Activated CD4-positive, alpha-beta T cell treated with anti-CD3 and anti-CD28 coated beads, Interleukin-2, amount 50 U/mL, for 4 hours (primary cell): ENCODE measurements at places on chromosomes 2 and 18.

DNA sequence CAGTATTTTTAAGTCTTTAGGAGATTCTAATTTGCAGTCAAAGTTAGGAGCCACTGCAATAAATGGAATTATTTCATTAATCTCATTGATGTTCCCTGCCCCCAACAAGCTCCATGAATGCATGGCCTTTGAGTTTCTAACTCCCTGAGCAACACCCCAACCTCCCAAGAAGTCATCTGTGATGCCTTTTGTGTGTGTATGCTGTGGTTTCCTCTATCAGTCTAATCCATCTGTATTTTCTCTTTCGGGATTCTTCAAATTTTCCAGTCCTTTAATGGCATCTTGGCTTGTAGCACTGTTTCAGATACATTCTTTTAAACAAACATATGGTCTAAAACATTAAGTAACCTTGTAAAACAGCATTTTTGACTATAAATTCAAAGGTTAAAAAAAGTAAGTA, 16.8 kb downstream of the SERPINB10 start:
- DNase-seq: no peak

DNA sequence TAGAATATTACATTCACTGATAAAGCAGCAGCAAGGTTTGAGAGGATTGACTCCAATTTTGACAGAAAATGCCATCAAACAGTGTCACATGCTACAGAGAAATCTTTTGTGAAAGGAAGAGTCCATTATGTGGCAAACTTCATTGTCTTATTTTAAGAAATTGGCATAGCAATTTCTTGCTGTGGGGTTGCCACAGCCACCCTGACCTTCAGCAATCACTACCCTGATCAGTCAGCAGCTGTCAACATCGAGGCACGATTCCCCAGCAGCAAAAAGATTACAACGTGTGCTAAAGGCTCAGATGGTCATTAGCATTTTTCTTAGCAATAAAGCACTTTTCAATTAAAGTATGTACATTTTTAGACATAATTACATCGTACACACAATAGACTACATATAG, 74.7 kb downstream of the PRKCE start:
- DNase-seq: no peak

- no peak for DNase-seq
Observed at GRCh38 chr2:188869550-188869949, 104.6 kb upstream of the COL3A1 start.

DNA sequence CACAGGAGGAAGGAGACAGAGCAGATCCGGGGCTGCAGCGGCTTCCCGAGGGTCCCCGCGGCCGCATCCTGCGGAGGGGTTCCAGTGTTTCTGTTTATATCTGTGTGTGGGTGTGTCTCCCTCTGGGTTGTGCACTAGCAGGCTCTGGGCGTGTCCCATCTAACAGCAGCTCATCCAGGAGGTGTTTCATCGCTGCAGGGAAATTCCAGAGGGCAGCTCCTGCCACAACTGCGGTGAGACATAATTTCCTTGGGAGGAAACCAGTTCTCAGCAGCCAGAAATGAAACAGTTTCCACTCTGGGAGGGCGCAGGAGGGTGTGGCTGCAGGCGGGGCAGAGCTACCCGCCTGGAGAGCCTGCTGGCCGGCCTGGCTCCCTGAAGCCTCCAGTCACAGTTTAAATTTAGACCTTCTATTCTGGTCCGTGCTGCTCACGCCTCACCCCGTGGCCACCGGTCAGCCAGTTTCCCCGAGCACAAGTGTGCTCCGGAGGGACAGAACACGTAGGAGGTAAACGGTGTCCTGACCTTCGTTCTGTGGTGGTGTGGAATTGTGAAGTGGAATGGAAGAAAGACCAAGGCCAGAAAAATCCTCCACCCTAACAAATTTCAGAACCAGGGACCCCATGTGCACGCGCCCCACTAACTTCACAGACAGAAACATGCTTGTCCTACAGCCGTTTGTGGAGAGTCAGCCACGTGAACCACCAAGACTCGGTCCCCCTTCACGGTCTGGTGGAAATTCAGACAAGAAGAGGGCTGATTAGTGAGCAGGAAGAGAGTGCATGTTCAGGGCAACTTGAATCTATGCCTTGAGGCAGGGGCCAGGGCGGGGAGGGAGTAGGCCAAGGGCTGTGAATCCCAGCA, 50.2 kb downstream of the TEX44 start:
- DNase-seq: peak; percentile 64

DNA sequence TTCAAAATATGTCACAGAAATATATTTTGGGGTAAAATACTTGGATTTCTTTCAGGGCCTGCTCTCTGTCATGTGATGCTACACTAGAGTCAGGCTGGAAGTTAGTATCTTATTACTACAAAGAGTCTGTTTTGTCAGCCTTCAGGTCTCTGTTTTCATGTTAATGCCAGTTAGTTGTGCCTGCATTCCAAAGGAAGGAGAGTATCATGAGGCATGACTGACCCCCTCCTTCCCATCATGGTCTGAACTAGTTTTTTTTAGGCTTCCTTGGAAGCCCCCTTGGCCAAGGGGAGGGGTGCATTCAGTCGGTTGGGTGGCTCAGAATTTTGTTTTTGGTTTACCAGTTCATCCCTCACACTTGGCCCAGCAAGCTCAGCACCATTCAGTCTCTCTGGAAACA, 318.0 kb downstream of the ALK start:
- DNase-seq: no peak

DNA sequence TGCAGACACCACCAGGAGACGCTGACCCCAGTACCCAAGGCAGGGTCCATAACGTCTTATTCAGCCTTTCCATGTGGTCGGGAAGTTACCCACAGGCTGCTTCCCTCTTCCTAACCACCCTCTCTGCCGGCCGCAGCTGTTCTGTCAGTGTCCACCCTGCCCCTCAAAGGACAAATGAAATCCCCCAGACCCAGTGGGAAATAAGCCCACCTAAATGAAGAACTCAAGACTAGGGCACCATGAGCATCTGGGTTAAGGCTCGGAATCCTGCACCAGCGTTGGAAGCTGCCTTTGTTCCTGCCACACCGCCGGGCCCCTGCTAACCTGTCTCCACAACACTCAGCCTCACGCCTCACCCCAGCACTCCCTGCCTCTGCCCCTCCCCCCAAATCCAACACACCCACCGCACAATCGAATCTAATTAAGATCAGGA, 21.7 kb downstream of the BCL11A start:
- no peak for DNase-seq

GRCh38 chr2:157223624-157224205, 33.8 kb upstream of the GALNT5 start:
- no peak for DNase-seq

DNA sequence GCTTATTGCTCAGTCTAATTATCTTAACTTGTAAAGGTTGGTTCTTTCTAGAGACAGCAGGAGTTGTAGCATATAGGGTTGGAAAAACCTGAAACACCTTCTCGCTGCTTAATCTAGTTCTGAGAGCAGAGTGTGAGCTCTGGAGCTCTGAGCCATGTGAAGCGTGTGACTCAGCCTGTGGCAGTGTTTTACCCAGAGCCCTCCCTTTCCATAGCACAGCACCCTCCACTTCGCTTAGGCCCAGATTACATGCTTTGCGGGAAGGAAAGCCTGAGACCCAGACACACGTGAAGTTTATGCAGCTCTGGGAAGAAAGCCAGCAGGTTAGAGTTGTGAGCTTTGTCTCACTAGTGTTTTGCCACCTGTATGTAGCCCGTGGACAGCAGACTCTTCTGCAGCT, 74.5 kb downstream of the INPP4A start:
- no peak for DNase-seq

- DNase-seq: no peak
Observed at GRCh38 chr2:204722691-204723090, 177.4 kb downstream of the PARD3B start.
